Vagina (tissue), 2 donors: ENCODE measurements at places on chromosomes 12 and 14. TPM values are rescaled to one million over a fixed set of nuclear protein-coding genes. Genes with fewer than 3 reads are reported as not detected.

LBHD2 gene
- not detected for total RNA-seq

RFC5 gene
- 11.5 TPM for total RNA-seq

RASSF9 gene
- 1.7 TPM for total RNA-seq

GUCY2C gene
- 0.74 TPM for total RNA-seq

PDE3A gene
- total RNA-seq, result 9.6 TPM

IFT81 gene
- total RNA-seq, result 18.2 TPM

CD27 gene
- 1.2 TPM for total RNA-seq

LRRC10 gene
- total RNA-seq, result not detected

IAPP gene
- total RNA-seq, result not detected

CLEC6A gene
- not detected for total RNA-seq

CPNE6 gene
- not detected for total RNA-seq

CDCA3 gene
- total RNA-seq, result 8.6 TPM

TAS2R31 gene
- 3.2 TPM for total RNA-seq

KLRG1 gene
- total RNA-seq, result 3.7 TPM

SERPINA4 gene
- not detected for total RNA-seq

LRP1-AS gene
- total RNA-seq, result not detected

DNA sequence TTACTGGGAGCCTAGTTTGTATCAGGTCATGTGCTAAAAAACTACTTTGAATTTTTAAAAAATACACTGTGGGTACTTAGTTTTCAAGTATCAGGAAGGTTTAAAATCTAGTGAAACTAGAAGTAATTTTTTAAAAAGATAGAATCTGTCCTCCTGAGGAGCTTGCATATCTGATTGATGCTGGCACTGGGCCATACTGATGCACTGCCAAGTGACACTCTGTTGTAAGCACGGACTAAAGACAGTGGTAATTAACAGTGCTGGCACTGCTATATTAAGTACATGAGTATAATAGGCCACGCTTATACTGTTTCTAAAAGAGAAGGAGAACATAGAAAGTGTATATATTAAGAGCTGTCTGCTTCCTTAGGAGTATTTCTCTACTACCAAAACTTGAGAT, 10.0 kb upstream of the TBC1D30 start:
- DNase-seq, result no peak

- DNase-seq, result no peak
Measured at GRCh38 chr14:105187935-105188524, 6.9 kb upstream of the NUDT14 start.

- no peak for DNase-seq
Measured at GRCh38 chr12:25106818-25107217, 88.1 kb downstream of the DNAI7 start.

DNA sequence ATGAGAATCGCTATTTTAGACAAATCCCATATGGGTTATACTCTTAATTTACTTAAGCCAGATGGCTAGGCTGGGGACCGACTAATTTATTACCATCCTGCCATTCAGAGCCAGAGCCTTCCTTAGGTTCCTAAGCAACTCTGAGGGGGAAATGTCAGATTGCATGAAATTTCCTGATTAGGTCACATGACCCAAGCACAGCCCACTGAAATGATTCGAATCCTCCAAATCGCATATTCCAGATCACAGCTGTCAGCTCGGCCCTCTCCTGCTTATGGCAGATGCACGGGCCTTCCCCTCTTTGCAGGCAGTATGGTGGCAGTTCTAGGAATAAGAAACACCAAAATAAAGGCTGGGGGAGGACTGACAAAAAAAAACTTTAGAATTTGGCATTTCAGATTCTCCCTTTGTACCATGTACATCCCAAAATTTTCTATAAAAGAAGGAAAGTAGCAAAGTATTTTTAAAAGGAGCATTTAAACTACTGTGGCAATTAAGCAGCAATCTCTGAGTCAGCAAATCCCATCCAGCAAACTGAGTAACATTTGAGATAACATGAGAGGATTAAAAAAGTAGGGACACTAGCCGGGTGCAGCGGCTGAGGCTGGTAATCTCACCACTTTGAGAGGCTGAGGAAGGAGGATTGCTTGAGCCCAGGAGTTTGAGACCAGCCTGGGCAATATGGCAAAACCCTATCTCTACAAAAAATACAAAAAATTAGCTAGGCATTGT, 30.5 kb upstream of the NUDT4 start:
- DNase-seq, result no peak

DNA sequence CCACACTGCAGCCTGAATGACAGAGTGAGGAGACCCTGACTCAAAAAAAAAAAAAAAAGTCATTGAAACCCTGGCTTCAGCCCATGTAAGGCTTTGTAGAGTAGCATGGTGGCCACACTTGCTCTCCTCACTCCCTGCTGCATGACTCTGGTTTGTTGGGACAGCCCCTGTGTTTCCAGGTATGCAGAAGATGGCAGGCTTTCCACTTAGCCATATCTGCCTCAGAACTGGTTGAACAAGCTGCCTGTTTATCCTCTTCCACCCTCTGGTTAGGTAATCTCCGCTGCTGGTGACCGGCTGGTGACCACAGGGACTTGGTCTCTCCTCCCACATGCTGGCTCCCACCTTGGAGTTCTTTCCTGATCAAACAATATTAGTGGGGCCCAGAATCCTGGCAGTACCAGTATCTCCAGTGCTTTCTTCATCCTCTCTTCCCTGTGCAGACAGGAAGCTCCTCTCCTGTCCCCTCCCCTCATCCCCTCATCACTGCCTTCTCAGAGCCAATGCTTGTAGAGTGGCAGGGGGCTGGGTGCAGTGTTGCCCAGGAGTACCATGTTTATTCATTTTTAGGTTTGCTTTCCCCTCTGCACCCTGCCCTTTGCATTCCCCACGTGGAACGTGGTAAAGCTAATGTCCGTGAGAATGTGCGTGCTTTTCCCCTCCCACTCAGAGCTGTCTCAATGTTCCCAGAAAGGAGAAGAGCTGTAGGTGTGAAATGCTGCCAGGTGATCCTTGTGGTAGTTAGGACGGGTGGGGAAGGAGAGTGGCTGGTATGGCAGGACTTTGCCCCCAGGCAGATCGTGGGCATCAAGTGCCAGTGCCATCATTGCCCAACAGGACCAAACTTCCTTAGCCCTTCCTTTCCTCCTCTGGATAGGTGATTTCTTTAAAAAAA, 11.3 kb downstream of the ABHD12B start:
- no peak for DNase-seq

DNA sequence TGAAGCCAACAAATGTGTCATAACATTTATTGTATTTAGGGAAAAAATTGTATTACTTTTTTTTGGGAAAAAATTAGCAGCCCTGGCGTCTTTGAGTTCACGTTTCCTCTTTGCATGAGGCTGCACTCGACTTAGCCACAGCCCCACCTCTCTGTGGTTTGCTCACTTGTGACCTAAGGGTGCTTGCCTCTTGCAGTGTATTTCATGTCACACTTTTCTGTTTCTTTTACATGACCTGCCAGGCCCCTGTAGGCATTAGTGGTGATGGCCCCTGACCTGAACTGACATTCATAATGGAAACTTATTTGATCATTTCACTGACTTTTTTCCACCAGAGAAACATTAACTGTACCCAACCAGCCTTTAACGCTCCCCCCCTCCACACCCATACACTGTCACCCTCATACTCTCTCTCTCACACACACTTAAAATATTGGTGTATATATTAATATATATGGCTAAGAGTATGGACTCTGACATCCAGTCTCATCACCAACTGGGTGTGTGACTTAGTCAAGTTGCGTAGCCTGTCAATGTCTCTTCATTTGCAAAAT, 122.9 kb downstream of the PRKCH start:
- DNase-seq, result no peak

- DNase-seq, result no peak
Measured at GRCh38 chr12:129753586-129753985, 150.2 kb downstream of the TMEM132D start.

GRCh38 chr14:74211945-74212580, 27.2 kb upstream of the VSX2 start:
- no peak for DNase-seq

- DNase-seq, result no peak
Measured at GRCh38 chr12:121789800-121790728, 3.4 kb downstream of the RHOF start.

DNA sequence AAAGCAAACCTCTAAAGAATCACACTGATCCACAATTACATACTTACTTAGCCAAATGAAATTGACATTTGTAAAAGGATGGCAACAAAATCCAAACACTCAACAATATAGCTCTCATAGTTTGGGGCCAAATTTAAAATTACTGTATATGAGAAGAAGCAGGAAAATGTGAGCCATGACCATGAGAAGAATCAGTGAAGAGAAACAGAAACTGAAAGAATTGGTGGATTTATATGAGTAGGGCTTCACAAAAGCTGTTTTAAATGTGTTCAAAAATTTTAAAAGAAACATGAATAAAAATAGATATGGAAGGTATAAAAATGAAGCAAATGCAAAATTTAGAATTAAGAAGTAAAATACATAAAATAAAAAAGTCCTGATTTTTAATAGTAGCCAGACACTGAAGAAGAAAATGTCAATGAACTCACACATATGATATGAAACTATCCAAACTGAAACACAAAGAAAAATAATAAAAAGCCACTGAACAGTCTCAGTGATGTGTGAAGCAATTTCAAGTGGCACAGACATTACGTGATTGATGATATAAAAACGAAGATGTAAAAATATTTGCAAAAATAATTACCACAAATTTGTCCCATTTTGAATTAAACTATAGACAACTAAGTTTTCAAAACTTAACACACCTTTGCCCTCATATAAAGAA, 87.9 kb upstream of the MDGA2 start:
- DNase-seq, result no peak

DNA sequence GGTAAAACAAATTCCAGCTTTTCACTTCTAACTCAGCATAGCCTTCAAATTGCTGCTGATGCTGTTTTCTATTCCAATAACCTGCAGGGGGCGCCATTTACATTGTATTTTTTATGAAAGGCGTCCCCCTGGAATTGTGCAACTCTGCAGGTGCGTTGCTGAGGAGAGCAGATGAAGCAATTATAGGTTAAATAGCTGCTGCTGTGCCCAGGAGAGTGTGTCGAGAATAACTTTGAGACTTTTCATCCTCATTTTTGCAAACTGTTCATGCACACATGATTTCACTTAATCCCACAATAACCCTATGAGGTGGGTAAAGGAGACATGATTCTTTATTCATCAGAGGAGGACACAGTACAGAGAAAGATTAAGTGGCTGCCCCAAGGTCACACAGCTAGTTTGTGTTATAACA, 75.7 kb downstream of the MYRFL start:
- no peak for DNase-seq

- no peak for DNase-seq
Measured at GRCh38 chr14:68898248-68899032, 80.7 kb downstream of the ACTN1 start.

DNA sequence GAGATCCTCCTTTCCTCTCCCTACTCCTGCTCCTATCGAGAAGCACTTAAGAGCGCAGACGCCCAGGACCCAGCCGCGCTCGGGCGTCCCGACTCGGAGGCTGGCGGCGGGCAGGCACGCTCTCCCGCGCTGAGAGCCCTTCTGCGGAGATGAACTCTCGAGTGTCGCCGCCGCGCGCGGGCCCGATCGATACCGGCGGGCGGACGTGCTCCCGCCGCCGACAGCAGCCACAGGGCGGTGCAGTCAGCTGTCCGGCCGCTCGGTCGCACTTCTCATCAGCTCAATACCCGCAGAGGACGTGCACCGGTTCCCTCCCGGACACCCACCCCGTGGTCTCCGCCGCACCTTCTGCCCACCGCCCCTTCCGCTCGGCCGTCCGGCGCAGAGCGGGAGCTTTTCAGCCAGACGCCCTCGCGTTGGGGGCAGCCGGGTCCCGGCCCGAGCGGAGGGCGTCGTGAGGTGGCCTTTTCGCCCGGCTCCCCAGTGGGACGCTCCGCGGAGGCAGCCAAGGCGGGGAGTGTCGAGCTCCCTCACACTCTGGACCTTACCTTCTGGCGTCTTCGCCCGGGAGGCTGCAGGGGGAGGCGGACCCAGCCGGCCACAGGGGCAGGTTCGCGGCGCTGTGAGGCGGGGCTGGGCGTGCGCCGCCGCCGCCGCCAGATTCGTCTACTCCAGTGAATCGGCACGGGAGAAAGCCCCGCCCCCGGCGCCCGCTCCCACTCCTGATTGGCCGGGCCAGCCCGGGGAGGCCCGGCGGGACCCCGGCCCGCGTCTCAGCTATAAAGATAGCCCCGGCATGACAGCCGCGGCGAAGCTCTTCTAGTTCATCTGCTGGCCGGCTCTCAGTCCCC, at the start of gene INSM2:
INSM2 (plus strand) TSS at position 808 of the 851 bp plus-strand sequence. CDS start 89 bp downstream, outside the sequence.
- no peak for DNase-seq

GRCh38 chr12:102708108-102708507, 208.9 kb downstream of the PAH start:
- no peak for DNase-seq

DNA sequence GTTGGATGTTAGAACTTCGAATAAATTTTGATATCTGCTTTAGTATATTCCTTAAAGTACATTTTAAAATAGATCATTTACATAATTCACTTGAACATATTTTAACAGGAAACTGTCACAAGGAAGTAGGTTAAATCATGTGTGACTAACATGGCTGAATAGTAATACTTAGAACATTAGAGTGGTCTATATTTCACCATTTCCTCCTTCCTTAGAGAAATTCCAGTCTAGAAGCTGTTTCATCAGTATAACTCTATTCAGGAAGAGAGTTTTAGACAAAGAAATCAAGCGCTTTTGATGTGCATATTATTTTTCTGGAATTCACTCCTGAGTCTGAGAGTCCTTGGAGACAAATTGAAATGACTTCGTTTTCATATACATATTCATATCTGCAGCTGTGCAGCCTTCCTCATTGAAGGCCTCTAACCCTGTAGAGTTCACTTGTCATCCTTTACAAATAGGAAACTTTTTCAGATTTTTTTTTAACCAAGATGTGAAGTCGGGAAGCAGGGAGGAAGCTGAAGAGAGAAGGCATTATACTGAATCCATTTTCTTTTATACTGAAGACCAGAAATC, 28.4 kb downstream of the IRAK3 start:
- no peak for DNase-seq

DNA sequence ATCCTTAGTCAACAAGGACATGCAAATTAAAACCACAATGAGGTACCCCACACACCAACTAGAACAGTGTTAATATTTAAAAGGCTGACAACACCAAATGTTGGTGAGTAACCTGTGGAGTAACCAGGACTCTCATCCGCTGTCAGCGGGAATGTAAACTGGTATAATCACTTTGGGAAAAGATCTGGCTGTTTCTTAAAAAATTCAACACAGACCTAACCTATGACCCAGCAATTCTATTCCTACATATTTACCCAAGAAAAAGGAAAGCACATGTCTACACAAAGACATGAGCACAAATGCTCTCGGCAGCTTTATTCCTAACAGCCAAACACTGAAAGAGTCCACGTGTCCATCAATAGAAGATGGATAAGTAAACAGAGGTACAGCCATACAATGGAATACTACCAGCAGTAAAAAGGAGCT, 26.6 kb downstream of the NRDE2 start:
- no peak for DNase-seq

- DNase-seq, result no peak
Measured at GRCh38 chr12:3277306-3277943, 200.2 kb downstream of the TSPAN9 start.

- DNase-seq, result no peak
Measured at GRCh38 chr12:92608151-92609091, 94.4 kb upstream of the PLEKHG7 start.

GRCh38 chr14:39102265-39102968, 618 bp downstream of the SEC23A start:
- DNase-seq, result no peak

- no peak for DNase-seq
Measured at GRCh38 chr12:102816816-102817434, 100.1 kb downstream of the PAH start.

GRCh38 chr12:104371043-104371870, 67.7 kb downstream of the EID3 start:
- no peak for DNase-seq
